GM03348 (cell line): ENCODE measurements at places on chromosomes 12 and 14.
A peak's percentile ranks its signal among the peaks of the same experiment; 100 is the strongest.

DNA sequence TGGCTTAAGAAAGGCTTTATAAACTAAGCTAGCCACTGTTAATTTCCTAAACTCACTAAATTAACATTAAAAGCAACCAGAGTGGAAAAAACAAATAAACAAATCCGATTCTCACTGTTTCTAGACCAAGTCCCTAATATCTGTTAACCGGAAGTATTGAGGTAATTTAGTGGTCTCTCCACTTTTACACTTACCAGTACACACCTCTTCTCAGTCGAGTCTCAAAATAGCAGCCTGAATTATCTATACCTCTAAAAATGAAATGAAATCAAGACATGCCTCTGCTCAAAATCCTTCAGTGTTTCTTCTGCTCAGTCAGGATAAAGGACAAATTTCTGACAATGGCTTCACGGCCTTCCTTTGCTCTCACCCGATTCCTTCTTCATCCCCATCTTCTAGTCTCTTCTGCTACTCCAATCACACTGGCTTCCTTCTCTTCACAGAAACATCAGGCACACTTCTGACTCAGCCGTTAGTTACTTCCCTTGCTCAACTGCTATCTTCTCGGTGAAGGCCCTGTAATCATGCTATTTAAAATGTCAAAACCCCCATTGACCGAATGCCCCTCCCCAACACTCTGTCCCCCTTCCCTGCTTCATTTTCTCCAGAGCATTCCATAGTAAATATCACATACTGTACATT lies 161.3 kb downstream of the KITLG start:
- peak; percentile 52 for DNase-seq

- DNase-seq: no peak
These were observed 1.9 kb downstream of the CCNB1IP1 start for GRCh38 chr14:20331053-20331613.

DNA sequence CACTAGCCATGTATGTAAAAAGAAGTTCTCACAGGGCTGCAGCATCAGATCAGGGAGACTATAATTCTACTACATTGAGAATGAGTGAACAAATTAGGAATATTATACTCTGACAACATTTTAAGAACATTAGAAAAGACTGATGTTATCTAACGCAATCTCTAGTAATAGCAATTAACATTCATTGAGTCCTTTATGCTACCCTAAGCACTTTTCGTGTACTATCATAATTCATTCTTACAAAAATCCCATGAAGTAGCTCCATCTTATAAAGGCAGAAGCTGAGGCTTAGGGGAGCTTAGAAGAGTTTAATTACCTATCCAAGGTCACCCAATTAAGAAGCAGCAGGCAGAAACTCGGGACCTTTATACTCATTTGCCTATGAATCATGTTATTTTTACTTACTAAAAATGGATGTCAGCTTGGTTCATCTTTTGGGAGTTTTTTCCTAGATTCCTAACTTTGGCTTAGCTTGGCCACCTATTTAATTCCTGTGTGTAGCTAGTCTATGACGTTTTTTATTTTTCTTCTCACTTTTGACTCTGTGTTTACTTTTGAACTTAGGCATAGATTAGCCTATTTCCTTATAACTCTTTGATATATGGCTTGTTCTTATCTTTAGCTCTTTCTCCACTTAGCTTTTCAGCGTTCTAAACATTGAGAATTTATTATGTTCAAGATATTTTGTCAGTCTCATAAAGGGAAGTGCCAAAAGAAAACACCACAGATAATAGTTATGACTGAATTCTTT lies 333.5 kb upstream of the DCN start:
- DNase-seq: no peak

GRCh38 chr14:59511916-59512575 lies 27.7 kb downstream of the JKAMP start:
- DNase-seq: peak; percentile 13

- no peak for DNase-seq
These were observed 88.6 kb upstream of the CPSF6 start for GRCh38 chr12:69150796-69151127.

DNA sequence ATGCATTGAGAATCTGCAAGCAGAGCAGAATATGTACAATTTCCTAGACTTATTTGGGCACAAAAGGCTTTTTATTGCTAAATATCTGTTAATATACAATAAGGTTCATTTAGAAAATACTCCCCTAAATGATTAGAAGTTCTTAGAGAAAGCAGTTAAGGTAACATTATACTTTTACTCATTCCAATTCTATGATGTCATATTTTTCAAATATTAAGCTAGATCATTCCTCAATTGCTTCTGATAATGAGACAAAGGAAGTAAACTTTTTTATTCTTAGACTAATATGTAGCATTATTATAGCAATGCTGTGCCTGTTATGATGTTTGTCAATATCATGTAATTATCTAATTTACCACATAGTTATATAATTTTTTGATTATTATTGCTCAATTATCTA lies 447.0 kb downstream of the SLC16A7 start:
- no peak for DNase-seq

DNA sequence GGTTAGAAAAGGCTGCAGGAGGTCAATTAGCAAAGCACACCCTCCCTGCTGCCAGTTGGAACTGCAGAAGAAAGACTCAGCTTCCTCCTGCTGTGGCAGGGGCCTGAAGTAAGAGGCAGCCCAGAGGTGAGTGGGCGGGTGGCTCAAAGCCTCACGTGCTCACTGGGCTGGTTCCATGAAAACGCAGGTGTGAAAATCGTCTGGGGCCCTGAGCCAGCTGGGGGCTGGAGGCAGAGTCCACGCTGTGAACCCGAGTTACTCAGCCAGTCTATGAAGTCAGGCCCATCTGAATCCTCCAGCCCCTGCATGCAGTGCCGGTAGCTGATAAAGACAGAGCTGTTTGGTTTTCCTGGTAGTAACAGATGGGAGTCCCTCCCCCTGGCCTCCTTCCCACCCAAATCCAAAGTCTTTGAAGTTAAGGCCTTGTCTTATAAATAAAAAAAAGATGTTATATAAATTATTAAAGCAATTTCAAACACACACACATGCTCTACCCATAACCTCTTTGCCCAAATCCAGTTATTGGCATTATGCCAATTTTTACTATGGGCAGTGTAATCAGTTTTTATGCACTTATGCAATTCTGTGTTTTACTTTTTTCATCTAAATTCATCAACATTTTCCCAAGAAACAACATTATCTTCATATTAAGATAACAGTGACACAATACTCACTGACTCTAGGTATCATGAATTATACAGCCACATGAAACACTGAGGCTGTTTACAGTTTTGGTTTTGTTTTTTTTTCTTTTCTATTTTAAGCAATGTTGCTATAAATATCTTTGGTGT lies 57.9 kb upstream of the PNMA1 start:
- DNase-seq: peak; percentile 36
